Hippocampal formation (tissue), 2 donors: ENCODE measurements at places on chromosomes 2 and 18.

DNA sequence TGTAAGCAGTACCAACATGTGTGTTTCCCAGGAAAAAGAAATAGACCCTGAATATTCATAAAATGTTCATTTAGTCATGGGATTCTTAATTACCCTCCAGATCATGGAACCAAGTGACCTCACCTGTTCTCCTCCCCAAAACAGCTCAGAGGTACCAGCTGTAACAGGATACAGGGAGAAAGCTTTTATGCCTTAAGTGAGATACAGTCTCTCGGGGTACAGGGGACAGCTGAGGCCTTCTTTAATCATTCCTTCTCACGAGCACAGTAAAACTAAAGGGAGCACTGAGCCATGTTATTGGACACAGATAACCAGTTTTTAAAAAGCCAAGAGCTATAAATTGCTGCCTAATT, 16.6 kb downstream of the EPHA4 start:
- no peak for DNase-seq

DNA sequence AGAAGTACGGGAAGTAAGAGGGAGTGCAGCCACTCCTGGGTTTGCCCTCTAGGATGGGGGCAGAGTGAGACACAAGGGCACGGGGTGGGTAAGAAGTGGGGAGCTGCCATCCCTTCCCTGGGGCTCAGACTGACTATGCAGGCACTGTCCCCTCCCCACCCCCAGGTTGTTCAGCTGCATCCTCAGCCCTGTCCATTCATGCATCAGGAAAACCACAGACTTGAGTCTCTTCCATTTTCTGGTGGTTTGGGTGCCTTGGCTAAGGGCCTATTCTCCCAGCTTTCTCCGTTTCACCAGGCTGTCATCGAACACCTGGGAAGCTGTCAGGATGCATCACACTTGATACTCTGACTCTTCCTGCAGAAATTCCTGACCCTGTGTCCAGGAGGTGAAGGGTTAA, 111.9 kb downstream of the TFCP2L1 start:
- no peak for DNase-seq

DNA sequence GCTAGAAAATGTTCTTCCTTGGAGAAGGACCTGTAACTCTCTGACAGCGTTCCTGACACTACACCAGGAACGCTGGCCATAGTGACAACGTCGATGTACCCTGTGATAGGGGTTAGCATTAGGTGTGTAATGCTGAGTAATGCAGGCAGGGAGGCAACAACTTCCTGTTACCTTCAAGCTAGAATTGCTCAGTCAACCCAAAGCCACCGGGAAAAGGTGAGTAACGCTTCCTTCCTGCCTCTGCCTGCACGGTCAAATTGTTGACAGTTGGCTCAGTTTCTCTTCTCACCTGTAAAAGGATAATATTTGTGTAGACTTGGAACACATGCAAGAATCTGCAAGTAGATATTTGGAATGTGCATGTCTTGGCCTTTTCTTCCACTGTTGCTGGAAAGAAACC, 12.7 kb downstream of the FAM110C start:
- no peak for DNase-seq

DNA sequence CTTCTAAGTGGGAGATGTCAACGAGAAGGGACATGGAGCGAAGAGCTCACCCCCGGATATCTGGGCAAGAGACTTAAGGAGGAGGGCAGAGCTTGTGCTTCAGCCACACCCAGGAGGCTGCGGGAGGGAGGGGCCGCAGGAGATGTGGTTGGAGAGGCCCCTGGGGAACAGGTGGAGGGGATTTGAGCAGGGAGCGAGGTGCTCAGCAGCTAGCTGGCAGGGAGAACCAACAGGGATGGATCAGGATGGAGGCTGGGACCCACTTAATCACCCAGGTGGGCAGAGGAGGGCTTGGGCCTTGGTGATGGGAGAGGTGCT, 78.3 kb downstream of the MBP start:
- no peak for DNase-seq

- no peak for DNase-seq
These were observed 40.1 kb downstream of the KCMF1 start for GRCh38 chr2:85011098-85011497.

DNA sequence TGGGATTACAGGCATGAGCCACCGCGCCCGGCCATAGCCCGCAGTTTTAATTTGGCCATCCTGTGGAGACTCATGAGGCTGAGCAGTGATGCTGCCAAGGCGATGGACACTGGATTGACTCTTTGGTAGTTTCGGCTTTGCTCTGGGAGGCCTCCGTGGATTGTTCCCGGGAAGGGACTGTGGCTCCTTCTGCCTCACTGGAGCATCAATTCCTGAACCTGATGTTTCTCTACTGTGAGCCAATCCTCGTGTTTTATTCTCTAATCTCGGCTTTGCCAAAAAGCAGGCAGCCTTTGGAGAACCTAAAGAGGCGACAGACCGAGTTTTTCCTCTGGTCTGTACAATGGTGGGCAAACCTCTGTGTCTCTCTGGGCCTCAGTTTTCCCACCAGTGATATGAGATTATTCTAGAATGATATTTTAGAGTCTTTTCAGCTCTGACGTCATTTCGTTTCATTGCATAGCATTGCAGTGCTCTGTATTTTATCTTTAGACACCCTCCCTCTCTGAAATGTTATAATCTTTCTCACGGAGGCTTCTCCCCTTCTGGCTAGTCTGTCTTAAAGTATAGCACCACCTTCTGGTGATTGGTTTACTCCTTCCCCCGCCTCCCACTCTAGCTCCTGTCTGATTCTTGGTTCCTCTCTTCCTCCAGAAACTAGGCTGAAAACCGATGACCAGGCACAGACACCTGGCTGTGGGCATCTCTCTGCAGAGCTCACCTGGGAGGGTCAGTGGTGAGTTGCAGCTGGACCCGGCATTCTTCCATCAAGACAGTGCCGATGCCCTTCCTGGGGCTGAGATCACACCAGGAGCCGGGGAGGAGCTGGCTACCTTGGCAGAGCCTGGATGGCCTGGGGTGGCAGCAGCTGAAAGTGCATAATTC, 341.3 kb downstream of the MYCN start:
- peak; percentile 23 for DNase-seq

DNA sequence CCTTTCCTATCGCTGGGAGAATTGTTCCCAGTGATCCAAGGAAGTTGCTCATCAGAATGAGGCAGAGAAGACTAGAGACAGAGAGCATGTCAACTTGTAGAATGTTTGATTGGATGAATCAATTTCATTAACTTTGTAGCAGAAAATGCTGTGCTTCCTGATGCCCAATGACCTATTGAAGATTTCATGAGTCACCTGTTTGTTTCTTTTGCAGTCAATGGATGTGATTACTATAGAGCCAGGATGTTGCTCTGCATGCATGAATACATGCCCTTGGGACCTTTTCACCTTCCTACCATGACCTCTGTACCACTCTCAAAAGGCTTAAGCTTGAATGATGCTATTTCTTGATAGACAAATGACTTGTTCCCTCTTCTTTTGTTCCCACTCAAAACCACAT, 23.3 kb downstream of the SCG2 start:
- DNase-seq, result no peak

DNA sequence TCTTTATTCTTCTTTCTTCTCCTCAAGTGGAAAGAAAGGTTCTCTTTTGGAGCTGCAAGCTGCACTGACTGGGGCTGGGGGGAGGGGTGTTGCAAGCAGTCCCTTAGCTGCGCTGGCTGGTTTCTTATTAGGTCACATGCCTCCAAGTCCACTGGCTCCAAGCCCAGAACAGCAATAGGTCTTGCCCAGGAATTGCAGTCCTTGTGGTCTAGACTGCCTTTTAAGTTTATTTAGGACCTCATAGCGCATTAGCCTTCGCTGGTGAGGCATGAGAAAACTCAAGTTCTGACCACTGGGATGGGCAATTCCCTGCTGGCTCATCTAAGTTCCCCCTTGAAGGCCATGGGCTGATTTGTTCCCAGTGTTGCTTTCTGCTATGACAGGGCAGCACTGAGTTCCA, 138.6 kb upstream of the SCN7A start:
- DNase-seq, result no peak

DNA sequence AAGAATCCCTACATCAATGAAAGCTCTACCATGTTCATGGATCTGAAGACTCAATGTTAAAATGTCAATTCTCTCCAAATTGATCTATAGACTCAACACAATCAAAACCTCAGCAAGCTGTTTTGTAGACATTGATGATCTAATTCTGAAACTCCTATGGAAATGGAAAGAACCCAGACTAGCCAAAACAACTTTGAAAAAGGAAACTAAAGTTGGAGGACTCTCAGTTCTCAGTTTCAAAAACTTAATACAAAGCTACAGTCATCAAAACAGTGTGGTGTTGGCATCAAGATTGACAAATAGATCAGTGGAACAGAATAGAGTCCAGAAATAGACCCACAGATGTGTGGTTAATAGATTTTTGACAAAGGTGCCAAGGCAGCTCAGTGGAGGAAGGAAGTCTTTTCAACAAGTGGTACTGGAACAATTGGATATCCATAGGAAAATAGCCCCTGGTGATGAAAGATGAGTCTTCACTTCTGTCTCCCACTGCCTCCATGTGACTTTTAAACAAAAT, 30.4 kb downstream of the LBH start:
- no peak for DNase-seq

GRCh38 chr2:240248721-240249422, 108.4 kb upstream of the OTOS start:
- DNase-seq, result no peak

DNA sequence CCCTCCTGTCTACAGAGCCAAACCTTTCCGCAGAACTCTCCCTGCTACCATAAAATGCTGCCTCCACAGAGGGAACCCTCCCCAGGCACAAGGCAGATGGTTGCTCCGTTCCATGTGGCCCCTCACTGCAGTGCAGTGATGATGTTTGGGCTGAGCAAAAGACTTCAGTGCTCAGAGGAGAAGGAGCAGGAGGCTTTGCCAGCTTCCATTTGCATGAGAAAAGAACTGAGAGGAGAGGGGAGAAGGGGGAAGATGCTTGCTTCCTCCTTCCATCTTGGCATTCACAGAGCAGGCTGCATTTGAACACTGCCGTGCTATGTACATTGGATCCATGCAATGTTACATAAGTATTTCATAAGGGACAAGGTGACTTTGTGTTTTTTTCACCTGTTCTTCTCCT, 46.6 kb upstream of the TMEM200C start:
- no peak for DNase-seq
